Left lung (tissue), 14 donors: ENCODE measurements at places on chromosomes 7 and 10. TPM values are rescaled to one million over a fixed set of nuclear protein-coding genes. Genes with fewer than 3 reads are reported as not detected.

DNA sequence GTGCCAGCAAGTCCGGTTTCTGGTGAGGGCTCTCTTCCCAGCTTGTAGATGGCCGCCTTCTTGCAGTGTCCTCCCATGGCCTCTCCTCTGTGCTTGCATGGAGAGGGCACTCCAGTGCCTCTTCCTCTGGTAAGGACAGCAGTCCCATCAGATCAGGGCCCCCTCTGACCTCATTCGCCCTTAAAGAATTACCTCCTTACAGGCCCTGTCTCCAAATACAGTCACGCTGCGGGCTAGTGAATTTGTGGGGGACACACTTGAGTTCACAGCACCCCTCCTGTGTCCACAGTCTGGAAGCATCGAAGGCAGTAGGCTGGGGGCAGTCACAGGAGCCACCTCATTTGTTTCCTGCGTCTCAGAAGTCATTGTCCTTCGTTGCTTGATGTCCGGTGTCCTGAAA, 54.6 kb downstream of the LHPP start:
- H3K36me3 ChIP-seq = peaks cover 3% of the 10 kb centered on the region
- no peaks in the 10 kb centered on the region for H3K4me1 ChIP-seq
- H3K27ac ChIP-seq = no peak overlapping the region

DNA sequence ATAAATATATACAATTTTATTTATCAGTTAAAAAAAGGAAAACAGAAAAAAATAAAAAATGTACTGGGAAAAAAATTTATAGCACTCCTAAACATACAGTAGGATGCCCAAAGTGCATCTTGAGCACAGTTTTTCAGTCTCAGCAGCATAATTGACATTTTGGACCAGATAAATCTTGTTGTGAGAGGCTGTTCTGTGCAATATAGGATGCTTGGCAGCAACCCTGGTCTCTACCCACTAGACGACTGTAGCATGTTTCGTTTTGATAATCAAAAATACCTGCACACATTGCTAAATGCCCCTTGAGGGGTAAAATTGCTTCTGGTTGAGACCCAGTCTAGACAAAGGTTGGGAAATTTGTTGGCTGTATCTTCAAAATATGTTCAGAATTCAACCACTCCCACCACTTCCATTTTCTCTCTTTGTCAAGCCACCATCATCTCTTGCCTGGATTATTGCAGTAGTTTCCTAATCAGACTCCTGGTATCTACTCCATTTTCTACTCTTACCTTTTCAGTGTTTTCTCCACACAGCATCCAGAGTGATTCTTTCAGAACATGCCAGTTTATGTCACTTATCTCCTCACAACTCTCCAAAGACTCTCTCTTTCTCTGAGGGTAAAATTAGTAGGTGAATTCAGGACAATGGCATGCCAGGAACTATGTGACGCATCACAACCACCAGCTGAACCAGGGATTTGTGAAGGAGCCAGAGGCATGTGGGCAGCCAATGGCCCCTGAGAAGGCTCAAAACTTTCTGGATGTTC, 91.4 kb downstream of the GPR85 start:
- H3K27me3 ChIP-seq = no peaks in the 10 kb centered on the region
- no peak overlapping the region for H3K4me3 ChIP-seq
- no peaks in the 10 kb centered on the region for H3K4me1 ChIP-seq
- DNase-seq = no peak
- H3K27ac ChIP-seq = no peak overlapping the region

Gene MMD2
- polyA plus RNA-seq = 0.06 TPM

Gene SRGN
- 42.6 TPM for polyA plus RNA-seq

GRCh38 chr7:100675105-100675451, 1.5 kb downstream of the GNB2 start:
- H3K4me1 ChIP-seq = peaks cover 5% of the 10 kb centered on the region
- peak overlapping the region; percentile 98 for H3K27ac ChIP-seq
- peak overlapping the region; percentile 95 for H3K4me3 ChIP-seq
- H3K27me3 ChIP-seq = no peaks in the 10 kb centered on the region
- no peak for DNase-seq

DNA sequence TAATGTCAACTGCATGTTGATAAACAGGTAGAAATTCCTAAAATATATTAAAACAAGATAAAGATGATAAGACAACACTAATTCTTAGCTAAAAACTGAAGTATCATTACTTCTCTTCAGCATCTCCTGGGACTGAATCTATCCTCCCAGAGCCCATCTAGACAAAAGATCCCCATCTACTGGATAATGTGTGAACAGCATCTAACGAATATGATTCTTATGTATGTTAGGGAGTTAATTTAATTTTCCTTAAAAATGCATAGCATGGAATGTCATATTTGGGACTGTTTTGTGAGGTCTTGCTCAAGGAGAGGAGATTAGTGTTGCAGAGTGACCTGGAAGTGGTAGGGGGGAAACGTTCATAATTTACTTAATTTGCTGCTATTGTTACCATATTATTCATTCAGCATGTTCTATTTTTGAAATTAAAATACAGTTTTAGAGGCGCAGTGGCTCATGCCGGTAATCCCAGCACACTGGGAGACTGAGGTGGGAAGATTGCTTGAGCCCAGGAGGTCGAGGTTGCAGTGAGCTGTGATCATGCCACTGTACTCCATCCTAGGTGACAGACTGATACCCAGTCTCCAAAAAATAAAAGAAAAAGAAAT, 305.1 kb upstream of the CSTF2T start:
- no peak overlapping the region for H3K27ac ChIP-seq
- H3K4me3 ChIP-seq = no peak overlapping the region
- no peaks in the 10 kb centered on the region for H3K36me3 ChIP-seq
- peak; percentile 40 for DNase-seq
- H3K4me1 ChIP-seq = no peaks in the 10 kb centered on the region
- H3K27me3 ChIP-seq = no peaks in the 10 kb centered on the region

Gene CUTC
- polyA plus RNA-seq = 21.5 TPM
